ENCODE measurements at places on chromosomes 1 and 21.

DNA sequence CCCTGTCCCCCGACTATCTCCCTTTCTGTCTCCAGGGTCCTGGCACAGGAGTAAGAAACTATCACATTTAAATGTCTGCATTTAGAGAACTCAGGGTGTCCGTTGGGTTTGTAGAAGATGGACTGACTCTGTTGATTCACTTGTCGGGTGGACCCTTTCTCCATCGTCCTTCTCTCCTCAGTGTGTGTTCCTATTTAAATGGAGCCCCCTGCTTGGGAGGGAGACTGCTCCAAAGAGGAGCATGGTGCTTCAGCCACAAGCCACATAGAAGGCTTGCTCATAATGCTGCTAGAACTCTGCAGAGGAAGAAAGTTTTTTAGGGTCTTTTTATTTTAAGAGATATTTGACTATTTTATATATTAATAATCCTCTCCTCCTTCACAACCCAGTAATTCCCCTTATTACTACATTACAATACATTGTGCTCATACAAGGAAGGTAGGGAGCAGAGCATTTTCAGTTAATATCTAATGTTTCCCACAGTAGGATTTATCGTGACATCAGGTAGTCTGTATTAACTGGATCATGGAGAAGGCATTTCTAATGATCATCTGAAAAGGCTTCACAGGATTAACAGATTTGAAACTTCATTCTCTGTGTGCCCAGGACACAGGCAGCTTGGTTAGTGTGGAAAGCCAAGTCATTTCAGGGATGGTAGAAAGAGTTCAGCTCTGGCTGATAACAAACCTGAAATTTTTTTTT lies 13.8 kb downstream of the FGGY start:
- peak; percentile 71 for DNase-seq

GRCh38 chr1:234509457-234510328 lies 30.7 kb upstream of the TARBP1 start:
- peak; percentile 18 for DNase-seq

- no peak for DNase-seq
Measured at GRCh38 chr1:37776946-37777516, 12.1 kb upstream of the EPHA10 start.

GRCh38 chr1:13730291-13730690 lies 30.3 kb downstream of the PRDM2 start:
- DNase-seq: no peak

DNA sequence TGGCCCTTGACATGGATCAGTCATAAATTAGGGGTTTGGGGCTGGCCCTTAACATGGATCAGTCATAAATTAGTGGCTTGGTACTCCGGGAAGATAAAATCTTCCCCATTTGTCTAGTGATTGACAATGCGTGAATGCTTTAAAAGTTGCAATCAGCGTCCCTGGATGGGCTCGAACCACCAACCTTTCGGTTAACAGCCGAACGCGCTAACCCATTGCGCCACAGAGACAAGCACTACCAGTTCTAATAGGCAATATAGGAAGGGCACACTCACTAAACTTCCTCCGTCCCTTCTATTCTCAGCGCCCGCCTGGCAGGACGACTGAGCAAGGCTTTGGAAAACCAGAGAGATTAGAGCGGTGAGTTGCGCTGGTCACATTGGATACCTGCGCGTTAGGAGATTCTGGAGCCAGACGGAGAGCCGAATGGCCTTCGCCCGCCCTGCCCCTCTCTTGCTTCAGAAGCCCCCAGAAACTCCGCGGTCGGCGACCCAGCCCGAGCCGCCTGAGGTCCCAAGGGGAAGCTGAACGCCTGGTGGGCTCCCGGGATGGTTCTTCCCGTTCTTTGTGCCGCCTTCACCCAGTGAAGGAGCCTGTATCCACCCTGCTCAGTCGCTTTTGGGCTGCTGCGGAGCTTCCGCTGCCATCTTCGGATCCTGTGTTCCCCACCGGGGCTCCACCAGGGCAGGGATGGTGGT lies 235.9 kb downstream of the FAM72C start:
- no peak for DNase-seq

DNA sequence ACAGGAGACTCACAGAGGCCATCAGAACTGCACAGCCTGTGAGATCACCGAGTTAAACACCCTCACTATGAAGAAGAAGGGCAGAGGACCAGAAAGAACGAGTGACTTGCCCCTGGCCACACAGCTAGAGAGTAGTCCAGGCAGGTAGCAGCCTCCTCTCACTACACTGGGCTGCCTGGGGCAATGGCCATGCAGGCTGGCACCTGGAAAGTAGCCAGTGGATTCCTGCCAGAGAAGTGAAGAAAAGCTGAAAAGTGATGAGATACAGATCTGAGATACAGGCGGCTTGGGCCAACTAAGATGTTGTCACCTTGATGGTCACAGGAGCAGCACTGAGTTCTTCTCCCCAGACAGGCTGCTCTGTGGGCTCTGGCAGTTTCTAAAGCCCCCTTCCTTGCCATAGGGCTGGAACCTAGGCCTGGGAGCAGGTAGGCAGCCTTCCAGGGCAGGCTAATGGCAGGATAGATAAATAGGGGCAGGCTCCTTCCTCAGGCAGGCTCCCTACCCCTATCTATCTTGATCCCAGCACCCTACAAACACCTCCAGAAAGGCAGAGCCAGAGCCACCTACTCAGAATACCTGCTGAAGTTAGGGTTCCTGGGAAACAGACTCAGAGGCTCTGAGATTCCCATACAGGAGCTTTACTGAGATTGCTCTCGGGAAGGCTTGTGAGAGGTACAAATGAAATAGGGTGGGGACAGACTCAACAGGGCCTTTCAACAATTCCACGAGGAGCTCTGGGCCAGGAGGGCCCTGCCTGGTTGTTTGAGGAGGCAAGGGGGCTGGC lies 106.3 kb downstream of the BEND5 start:
- DNase-seq: no peak

GRCh38 chr1:116164604-116165368 lies 53.6 kb downstream of the MAB21L3 start:
- no peak for DNase-seq

DNA sequence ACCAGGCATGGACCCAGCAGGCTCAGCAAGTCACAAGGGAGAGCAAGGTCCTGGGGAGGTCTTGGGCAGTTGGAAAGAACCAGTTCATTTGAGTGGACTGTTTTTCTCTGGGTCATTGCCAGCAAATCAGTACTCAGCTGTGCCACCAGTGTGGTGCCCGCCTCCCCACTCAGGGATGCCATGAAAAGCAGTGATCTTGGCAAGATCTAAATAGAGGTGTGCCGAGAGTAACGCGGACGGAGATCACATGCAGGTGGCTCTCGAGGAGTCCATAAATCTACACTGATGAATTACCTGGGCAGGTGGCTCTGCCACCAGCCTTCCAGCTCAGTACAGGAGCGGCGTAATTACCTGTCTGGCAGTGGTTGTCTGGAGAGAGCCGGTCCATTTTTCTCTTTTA lies 642.2 kb downstream of the PTPRU start:
- DNase-seq: no peak

DNA sequence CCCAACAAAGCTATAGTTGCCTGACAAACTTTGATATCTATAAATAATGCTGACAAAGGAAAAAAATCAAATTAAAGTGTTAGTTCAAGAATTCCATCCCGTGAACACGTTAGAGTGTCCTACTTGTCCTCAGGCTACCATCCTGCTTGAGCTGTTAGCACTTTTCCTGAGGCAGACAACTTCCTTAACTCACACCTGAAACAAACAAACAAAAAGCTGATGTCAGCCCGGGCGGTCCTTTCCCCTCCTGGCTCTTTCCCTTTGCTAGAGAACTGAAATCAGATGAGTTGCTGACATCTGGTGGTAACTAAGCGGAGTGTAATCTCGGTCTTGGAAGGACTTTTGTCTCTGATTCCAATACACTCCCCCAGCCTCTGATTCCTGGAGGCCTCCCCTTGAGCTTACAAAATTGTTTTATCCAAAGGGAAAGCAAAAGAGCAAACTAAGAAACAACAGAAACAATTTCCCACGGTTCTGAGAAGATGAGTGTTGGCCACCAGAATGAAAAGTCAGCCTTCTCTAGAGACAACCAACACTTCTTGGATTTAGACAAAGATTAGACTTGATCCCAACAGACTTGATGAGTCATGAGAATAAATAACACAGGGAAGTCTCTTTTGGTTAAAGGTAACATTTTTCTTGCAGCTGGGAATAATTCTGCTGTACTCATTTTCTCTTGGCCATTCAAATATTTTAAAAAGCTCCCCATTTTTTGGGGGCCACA lies 135.4 kb downstream of the PROX1 start:
- DNase-seq: peak; percentile 93

- DNase-seq: no peak
Measured at GRCh38 chr1:67536957-67537666, 106.9 kb upstream of the SERBP1 start.

GRCh38 chr1:220430059-220430458 lies 97.9 kb upstream of the MARK1 start:
- DNase-seq: no peak

GRCh38 chr1:191839891-191840290 lies 318.4 kb upstream of the RGS18 start:
- DNase-seq: no peak

DNA sequence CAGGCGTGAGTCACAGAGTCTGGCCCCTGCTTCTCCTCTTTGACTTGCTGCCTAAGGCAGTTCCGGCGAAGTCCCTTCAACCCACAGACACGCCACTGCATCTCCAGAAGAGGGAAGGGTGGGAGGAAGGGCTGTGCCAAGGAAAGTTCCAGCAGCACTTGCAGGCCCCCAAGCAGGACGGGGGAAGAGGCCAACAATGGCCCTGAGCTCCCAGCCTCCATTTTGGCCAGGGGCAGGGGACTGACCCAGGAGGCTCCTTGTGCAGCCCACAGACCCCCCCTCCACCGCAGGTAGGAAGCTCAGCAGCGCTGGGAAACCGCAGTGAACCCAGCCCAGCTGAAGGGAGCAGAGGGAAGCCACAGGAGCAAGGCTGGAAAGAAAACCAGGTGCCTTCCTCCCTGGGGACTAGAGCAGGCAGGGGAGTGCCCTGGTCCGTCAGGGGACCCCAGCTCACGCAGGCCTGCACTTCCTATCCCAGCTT lies 35.4 kb downstream of the ACOT7 start:
- DNase-seq: no peak

DNA sequence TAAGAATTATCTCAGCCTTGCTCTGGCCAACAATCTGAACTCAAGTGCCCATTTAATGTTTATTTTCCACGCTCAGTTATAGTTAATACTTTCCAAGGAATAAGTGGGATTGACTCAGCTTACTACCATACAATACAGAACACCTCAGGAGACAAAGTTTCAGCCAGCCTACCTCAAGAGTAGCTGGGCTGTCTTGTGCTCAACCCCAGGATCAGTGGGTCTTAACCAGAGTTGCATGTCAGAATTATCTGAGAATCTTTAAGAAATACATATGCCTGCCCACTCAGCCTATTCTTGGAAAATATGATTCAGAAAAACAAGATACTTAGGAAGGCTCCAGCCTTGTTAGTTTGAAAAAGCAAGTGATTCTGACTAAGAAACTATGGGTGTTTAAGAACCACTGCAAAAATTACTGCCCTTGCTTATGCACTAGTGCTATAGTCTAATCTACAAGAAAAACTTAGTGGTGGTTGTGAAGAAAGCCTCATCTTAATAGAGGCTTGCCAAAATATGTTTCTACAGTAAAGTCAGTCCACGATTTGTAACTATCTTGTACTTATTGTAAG lies 20.4 kb downstream of the CDC7 start:
- no peak for DNase-seq

DNA sequence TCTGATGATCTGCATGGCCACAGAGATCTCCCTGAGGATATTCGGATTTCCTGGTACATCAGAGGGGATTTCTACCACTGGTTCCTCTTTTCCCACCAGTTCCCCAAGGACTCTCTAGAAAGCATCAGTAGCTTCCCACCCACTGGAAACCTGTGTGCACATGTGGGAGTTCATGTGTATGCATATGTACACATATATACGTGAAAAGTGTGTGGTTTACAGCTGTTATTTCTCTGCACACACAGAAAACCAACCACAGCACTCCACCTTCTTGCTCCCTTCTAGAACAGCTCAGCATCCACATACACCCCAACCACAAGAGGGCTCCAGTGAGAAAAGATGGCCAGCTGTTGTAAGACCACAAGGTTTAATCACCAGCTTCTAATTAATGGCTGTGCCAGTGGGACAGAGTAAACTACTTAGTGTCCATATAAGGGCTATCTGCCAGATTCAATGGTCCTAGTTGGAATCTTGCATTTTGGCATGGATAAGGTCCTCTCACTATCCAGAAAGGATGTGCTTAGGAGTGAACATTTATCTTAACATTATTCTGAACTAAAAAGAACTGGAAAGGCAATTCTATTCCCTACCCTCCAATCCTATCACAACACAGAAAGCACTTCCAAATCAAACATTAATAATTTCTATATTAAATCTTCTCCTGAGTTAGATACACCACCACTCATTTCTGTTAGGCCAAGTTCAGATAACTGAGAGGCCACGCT lies 24.1 kb downstream of the GPR3 start:
- peak; percentile 94 for DNase-seq

DNA sequence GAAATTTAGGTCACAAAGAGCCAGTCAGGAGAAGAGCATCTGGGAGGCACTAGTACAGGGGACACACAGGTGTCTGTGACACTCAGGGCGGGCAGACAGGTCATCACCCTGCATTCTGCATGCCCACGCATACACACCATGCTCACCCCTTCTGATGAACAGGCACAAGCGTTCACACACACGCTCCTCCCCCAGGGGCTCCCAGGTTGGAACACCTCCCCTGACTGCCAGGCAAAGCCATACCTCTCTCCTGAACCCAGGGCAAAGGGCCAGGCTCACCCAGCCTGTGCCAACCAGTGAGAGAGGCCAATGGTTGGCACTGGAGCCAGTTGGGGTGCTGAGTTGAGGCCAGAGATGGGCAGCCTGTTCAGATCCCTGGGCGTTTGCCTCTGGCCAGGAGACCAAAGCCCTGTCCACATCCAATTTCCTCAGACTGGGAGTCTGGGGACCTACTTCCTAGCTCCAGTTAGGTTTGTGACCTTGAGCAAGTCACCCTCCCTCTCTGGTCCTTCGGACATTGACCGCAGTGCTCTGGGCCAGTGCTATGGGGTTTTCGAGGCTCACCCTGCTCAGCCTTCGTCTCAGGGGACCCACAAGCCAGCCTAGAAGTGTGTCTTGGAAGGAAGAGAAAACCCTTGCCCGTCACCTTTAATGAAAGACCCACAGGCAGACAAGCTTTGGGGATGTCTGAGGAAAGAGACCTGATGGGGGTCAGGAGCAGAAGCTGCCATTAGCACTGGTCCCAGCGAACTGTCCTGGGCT lies 5.8 kb upstream of the LAD1 start:
- DNase-seq: no peak

GRCh38 chr1:204003536-204003935 lies 69.4 kb upstream of the SOX13 start:
- no peak for DNase-seq

DNA sequence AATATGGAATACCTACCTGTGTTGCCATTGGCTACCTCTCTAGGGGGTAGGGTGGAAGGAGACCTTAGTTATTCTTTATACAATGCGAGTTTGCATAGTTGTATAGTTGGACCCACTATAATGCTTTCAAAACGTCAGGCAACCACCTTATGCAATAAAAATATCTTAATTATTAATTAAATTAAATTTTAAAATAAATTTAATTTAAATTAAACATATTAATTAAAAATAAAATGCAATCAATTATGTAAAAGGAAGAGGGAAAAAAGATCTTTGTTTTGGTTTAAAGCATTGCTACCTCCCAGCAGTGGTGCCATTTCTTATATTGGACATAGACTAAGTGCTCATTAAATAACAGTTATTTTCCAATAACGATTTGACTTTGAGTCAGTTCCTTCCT lies 22.3 kb downstream of the GPA33 start:
- DNase-seq: no peak

- DNase-seq: no peak
Measured at GRCh38 chr1:81345110-81345509, 455.6 kb upstream of the ADGRL2 start.

- DNase-seq: no peak
Measured at GRCh38 chr1:175127565-175127964, 59.9 kb downstream of the TNN start.
